ENCODE measurements at places on chromosomes 16 and 17.

GRCh38 chr16:57019746-57020145 lies 30.4 kb downstream of the NLRC5 start:
- DNase-seq: peak; percentile 8

DNA sequence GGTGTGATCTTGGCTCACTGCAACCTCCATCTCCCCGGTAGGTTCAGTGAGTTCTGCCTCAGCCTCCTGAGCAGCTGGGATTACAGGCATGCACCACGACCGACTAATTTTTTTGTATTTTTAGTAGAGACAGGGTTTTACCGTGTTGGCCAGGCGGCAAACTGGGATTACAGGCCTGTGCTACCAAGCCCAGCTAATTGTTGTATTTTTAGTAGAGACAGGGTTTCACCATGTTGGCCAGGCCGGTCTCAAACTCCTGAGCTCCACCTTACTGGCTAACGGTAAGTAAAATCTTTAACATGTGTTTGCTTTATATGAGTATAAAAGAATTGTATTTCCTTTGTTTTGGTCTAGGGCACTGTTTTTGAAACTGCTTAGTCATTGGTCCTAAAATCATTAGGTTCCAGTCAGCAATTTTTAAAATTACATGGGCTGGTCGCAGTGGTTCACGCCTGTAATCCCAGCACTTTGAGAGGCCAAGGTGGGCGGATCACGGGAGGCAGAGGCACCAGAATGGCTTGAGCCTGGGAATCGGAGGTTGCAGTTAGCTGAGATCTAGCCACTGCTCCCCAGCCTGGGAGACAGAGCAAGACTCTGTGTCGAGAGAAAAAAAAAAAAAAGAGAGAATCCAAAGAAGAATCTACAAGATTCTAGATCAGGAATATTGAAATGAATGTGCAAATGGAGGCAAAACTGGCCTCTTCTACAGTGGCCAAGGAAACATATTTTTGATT lies 3.6 kb downstream of the FLYWCH1 start:
- no peak for DNase-seq

DNA sequence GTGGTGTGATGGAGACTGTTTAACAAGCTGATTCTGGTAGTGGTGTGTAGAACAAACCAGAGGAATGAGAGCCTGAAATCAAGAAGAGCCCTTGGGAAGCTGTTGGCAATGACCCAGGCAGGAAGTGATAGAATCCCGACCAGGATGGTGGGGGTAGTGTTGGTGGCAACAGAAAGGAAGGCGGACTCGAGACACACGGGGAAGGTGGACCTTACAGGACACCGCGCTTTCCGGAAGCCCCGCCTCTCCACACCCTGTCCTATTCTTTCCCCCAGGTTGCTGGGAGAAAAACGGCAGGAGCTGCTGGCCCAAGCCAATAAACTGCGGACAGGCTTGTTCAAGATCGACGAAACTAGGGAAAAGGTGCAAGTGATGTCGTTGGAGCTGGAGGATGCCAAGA lies 30.0 kb upstream of the KDM6B start:
- no peak for DNase-seq

DNA sequence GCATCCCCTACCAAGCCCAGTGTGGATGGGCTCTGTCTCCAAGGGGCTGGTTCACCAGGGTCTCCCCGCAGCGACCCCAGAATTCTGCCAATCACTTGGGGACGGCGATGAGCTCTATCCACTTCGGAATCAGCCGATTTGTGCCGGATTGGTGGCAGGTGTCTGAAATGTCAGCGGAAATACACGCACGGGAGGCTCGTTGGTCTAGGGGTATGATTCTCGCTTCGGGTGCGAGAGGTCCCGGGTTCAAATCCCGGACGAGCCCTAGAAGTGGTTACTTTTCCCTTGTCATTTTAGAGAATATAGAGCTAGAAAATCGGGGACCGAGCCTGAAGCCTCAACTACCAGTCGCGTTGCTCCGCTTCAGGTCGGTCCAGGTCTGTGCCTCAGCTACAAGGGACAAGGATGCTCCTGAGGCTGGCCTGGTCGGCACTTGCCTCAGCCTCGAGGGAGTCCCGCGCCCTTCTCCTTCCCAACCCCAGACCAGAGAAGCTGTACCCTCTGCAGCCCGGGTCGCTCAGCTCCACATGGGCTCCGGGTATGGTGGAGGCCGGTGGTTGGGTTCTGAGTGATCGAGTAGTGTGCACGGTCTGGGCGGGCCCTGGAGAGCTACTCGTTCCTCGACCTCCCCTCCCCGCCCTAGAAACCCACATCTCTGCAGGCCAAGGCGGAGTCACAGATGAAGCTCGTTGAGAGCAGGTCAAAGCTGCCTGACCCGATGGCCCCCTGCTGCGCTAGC lies 16.0 kb upstream of the OR1F1 start:
- DNase-seq: no peak

GRCh38 chr16:53220585-53220984 lies 165.8 kb downstream of the CHD9 start:
- peak; percentile 8 for DNase-seq

DNA sequence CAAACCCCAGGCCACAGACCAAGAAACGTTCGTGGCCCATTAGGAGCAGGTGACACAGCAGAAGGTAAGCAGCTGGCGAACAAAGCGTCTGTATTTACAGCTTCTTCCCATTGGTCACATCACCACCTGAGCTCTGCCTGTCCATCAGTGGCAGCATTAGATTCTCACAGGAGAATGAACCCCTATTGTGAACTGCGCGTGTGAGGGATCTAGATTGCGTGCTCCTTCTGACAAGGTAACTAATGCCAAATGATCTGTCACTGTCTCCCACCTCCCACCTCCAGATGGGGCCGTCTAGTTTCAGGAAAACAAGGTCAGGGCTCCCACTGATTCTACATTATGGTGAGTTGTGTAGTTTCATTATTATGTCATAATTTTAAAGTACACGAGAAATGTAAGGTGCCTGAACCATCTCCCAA lies 186.3 kb downstream of the CPPED1 start:
- no peak for DNase-seq

DNA sequence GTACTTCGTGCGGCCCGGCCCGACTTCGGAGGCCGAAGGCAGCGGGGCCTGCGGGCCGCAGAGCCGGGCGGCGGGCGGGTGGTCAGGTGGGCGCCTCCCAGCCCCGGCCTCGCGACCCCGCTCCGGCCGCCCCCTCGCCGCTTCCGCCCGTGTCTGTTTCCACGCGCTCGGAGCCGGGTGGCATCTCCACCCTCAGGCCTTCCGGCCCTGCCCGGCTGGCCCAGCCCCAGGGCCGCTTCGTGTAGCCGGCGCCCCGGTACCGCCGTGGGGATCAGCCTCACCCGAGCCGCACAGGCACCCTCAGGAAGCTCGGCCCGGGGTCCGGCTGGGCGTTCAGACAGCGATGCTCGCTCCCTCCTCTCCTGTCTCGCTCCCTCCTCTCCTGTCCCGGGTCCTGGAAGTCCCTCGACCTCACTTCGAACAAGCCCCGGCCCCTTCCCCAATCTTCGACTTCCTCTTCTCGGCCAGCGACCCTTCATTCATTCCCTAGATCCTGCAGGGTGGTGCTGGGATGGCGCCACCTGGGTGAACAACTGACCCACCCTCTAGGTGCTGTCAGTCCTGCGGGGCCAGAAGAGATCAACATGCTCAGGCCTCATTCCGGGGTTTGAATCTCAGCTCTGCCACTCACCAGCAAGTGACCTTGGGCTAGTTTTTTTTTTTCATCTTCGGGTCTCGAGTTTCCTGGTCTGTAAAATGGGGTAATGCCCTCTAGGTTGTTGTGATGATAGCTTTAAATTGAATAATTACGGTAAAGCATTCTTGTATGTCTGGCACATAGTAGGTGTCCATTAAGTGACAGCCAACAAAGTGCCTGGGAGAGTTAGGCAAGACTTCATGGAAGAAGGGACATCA lies 610 bp downstream of the VPS4A start:
- DNase-seq: peak; percentile 41

DNA sequence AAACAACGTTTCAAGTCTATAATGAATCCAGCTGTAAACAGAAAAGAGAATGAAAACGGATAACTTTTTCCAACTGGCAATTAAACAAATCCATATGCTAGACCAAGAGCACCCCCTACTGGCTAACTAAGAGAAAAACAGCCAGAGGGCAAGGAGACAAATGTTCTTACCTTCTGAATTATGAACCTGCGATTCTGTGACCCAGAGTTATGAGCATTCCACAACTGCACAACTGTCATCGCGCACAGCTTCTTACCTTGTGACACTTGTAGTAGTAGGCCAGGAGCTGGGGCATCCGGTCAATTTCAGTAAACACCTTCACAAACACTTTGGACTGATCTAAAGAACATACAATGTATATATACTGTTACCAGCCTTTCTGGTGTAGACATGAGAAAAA lies 18.6 kb downstream of the COG7 start:
- peak; percentile 70 for DNase-seq

GRCh38 chr16:22296225-22297113 lies 740 bp upstream of the POLR3E start:
- DNase-seq: no peak

GRCh38 chr17:75155191-75155601 lies 884 bp upstream of the JPT1 start:
- DNase-seq: no peak
